ENCODE measurements at places on chromosomes 11 and 22.

DNA sequence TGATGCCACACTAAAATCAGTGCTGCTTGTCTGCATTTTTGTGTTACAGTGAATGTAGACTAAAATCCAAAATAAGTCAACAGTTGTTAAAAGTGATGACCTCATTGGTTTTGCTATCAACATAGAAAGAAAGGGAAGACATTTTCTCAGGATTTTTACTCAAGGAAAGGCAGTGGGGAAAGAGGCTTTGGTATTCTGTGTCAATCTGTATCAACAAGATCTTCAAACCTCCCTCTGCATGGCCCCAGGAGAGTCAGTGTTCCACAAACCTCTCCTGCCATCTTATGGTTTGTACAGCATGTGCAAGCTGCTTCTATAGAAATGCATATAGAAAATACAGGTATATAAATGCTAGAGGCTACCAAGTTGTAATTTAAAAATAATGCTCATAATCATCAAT, 13.8 kb upstream of the OR51M1 start:
- DNase-seq = no peak

GRCh38 chr11:56750190-56750589, 1.7 kb upstream of the OR9G4 start:
- DNase-seq = no peak

GRCh38 chr11:68146010-68146540, 24.9 kb upstream of the CHKA start:
- peak; percentile 64 for DNase-seq

- no peak for DNase-seq
Measured at GRCh38 chr22:29044657-29045176, 16.9 kb downstream of the C22orf31 start.
